ENCODE measurements at places on chromosomes 11 and 22.

GRCh38 chr11:20584093-20584774, 15.2 kb upstream of the SLC6A5 start:
- DNase-seq: no peak

DNA sequence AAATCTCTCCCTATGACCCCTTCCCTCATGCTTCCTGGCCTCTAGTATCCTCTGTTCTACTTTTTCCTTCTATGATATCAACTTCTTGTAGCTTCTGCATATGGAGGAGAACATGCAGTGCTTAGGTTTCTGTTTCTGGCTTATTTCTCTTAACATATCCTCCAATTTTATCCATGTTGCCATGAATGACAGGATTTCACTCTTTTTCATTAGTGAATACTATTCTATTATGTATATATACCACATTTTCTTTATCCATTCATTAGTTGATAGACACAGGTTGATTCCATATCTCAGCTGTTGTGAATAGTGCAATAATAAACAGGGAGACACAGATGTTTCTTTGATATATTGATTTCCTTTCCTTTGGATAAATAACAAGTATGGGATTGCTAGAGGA, 123.3 kb upstream of the SESN3 start:
- no peak for DNase-seq

- no peak for DNase-seq
Measured at GRCh38 chr11:123494195-123495050, 64.4 kb downstream of the GRAMD1B start.

DNA sequence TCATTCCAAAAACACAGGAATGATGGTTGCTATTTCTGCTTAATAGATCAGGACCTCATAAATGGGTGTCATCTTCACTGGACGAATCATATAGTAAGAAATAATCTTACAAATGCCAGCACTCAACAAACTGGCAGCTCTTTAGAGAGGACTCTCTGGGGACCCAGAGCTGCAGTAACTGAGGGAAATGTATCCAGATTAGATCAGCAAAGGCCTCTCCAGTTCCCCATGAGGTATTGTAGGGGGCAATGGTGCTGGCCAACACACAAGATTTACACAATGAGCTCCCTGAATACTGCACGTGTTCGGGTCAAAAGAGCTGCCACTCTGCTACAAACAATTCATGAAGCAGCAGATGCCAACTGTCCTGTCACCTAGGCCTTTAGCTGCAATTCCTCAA, 110.2 kb downstream of the RBFOX2 start:
- DNase-seq: no peak

GRCh38 chr11:13216019-13216710, 61.4 kb upstream of the BMAL1 start:
- DNase-seq: no peak

GRCh38 chr22:18070556-18071306, 7.1 kb upstream of the PEX26 start:
- no peak for DNase-seq

GRCh38 chr11:12668166-12668565, 6.1 kb upstream of the TEAD1 start:
- no peak for DNase-seq

DNA sequence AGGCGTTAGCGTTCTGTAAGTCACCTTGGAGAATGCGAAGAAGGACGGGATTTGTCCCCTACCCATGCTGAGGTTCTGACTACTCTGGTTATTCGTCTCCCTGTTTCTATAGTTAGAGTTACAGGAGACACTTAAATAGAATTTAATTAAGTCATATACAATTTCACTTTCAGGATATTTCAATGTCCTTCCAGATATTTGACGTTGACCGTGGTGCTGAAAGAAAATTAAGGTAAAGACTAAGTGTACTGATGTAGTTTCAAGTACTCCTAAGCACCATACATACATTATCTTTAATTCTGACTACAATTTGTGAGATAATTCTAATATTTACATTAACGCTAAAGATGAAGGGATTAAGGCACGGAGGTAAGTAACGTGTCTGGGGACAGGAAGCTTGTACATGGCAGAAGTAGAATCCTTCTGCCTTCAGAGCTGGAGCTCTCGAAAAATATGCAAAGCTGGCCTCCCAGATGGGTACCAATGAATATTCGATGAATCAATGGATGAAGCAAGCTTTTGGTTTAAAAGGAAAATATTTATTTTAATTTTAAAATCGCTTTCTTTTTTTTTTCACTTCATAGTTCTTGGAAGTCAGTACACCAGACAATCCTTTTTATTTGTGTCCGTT, 539 bp upstream of the SLC36A4 start:
- DNase-seq: no peak

DNA sequence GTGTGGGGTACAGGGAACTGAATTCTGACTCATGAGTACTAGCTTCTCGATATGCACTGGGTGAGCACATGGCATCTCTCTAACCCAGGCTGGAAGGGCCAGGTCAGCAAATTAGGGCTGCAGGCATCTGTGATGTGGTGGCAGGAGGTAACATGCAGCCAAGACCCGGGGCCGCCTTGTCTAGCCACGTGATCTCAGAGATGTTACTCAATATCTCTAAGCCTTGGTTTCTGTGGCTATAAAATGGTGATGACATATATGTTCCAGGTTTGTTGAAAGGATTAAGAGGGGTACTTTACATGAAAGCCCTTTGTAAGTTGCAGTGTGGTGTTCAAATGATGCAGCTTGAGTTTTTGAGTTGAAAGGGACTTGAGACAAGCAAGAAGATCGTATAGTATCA, 3.2 kb downstream of the ST14 start:
- DNase-seq: no peak

Data from D341Med (cell line).